ENCODE measurements at places on chromosomes 5 and 9.

GRCh38 chr9:95502248-95502647 lies 14.5 kb downstream of the PTCH1 start:
- DNase-seq, result no peak

GRCh38 chr9:4921449-4921848 lies 63.6 kb upstream of the JAK2 start:
- DNase-seq, result no peak

GRCh38 chr9:127422787-127423186 lies 1.4 kb upstream of the ZNF79 start:
- no peak for DNase-seq

- DNase-seq, result no peak
These were observed 19.0 kb downstream of the C9orf152 start for GRCh38 chr9:110188991-110189390.

GRCh38 chr9:14932231-14932630 lies 22.0 kb upstream of the FREM1 start:
- DNase-seq, result no peak

DNA sequence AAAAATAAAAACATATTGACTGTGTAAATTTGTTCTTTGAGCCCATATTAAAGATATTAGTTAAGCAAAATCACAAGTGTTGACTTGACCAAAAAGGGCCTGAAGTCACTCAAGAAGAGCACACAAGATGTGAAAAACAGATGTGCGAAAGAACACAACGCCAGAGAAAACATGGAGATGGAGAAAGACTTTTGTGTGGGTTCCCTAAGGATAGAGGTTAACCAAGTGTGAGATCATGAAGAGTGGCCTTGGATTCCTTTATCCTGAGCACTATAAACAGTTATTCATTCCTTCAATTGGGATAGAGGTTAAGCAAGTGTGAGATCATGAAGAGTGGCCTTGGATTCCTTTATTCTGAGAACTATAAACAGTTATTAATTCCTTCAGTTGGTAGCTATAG lies 361.8 kb downstream of the CDH18 start:
- DNase-seq, result no peak

DNA sequence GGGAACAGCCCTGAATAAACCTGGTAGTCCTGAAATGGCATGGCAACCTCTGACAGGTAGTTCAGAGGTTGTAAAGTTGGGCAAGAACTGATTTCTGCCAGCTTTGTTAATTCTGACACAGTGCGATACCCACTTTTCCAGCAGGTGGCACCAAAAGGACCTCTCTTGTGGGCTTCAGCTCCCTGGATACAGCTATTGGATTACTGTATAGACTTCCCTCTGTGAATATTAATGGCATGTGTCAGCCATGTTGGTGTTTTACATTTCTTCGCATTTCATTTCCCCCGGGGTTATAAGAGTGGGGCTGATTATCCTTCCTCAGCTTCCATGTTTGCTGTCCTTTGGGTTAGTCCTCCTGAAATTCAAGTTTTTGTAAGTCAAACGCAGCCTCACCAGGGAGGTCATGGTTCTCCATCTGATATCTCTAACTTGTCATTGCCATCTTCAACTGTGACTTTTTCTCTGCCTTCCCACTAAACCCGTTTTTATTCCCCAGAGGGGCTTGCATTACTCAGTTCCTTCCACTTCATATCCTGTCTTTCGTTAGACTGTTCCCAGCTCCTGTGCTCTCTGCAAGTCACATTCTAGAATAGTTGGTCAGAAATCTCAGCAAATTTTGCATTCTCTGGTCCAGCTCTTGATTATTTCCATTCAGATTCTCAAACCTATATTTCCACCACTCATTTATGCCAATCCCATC lies 135.6 kb downstream of the LIFR start:
- DNase-seq, result peak; percentile 7

- no peak for DNase-seq
These were observed 244.2 kb downstream of the EBF1 start for GRCh38 chr5:158855510-158855909.

- peak; percentile 10 for DNase-seq
These were observed 257.5 kb upstream of the PANK3 start for GRCh38 chr5:168836603-168837231.

GRCh38 chr9:128921881-128922763 lies 1.3 kb downstream of the PHYHD1 start:
- DNase-seq, result no peak

GRCh38 chr5:143966280-143966679 lies 154.3 kb downstream of the HMHB1 start:
- no peak for DNase-seq

GRCh38 chr5:137836997-137837396 lies 30.7 kb upstream of the MYOT start:
- no peak for DNase-seq

DNA sequence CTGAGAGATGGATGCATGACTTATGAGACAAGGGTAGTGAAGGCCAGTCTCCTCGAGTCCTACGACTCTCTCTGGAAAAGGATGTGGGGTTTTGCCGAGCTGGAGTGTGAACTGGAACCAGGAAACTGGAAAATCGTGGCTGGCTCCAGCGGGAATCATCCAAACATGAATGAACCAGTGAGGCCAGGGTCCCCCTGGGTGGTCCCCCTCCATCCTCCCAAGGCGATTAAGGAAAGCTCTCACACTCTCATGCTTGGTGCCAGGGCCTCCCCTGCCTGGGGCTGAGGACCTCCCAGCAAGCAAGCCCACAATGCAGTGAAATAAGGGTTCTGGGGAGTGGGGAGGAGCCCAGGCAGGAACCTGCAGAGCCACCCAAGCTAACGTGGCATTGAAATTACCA lies 9.6 kb upstream of the AMBP start:
- DNase-seq, result no peak

DNA sequence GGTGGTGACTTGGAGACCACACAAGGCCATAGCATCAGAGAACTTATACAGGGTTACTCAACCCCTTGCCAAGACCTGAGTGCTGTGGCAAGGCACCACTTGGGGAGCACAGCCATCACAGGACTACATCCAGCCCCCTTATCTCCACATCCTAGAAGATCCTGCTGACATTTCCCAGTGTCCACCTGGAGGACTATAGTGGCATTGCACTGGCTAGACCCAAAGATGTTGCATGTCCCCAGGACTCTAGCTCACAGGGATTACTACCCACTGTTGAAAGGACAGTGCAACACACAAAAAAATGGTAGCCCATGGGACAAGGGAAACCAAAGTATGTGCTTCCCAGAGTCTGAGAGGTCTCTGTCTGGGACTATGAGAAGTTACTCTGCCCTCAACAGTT lies 411.1 kb upstream of the NUDT12 start:
- no peak for DNase-seq

DNA sequence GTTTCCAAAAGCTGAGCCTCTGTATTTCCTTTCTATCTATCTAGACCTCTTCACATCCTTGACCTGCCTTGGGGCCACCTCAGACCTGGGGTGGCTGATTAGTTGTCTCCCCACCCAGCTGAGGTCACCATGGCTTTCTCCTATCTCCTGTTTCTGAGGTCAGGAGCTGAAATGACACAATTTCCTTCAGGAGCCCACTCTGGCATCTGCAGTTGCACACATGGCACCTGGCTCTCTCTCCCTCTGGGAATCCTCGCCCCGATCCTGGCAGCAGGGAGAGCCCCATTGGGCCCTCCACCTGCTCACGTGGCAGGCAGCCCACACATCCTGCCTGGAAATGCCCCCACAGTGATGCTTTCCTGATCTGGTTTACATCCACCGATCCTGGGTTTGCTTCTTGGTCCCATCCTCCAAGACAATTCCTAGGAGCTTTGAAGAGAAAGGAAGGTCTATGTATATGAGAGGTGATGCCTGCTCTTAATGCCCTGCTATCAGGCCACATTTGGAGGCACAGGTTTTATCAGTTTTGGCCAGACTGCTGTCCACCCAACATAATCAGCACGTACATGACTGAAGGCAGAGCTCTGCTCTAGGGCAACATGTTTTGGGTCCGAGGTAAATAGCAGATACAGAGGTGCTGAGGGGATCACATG lies 53.7 kb downstream of the MARCHF3 start:
- DNase-seq, result no peak

GRCh38 chr5:56088431-56088949 lies 93.7 kb upstream of the IL6ST start:
- DNase-seq, result no peak

DNA sequence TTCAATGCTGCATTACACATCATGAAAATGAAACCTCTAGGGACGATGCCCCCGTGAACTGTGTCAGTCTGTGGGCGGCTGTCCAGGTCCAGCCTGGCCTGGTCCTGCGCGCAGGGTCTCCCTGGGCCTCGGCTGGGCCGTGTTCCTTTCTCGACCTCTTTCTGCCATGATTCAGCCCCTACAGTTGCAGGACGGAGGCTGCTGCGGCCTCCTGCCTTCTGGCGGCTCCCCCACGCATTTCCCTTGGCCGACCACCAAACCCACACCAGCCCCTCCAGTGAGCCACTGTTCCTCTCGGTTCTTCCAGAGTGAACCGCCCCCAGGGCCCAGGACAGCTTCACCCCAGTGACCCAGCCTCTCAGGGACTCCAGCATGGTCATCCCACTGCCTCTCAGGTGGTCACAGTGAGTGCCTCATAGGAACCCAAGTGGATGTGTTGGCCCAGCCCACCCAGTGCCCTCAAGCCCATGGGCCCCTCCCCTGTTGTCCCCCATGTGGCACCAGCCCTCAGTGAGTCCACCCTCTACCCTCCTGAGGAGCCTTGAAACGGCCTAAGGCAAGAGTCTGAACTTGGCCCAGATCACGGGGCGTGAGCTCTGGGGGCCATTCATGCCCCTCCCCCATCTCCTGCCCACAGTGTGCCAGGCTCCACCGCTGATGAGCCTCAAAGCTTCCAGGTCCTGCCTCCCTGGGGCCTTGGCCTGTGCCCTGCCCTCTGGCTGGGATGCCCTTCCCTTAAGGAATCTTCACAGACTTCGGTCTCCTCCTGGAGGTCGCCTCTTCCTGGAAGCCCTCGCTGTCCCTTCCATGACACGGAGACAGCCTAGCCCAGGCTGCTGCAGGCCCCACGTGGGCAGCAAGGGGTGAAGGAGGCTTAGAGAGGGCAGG lies 10.0 kb upstream of the CLIC3 start:
- DNase-seq, result no peak

GRCh38 chr9:130311408-130312140 lies 46.0 kb downstream of the HMCN2 start:
- DNase-seq, result no peak

GRCh38 chr9:14585730-14586473 lies 107.3 kb downstream of the ZDHHC21 start:
- DNase-seq, result no peak

DNA sequence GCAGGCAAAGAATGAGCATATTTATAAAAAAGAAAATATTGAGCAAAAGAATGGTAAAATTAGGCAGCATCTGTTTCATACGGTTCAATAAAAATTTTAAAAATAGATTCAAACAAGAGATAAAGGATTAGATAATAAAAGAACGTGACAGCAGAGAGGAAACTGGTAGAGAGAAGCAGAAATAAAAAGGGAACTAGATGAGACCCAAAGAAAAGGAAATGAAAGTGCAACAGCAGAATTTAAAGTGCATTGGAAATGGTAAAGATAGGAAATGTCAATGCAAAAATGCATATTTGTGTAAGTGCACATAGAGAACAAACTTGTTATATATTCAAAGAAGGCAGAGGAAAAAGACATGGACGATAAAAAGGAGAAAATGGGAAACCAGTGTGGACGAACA lies 70.2 kb downstream of the SUSD1 start:
- no peak for DNase-seq

DNA sequence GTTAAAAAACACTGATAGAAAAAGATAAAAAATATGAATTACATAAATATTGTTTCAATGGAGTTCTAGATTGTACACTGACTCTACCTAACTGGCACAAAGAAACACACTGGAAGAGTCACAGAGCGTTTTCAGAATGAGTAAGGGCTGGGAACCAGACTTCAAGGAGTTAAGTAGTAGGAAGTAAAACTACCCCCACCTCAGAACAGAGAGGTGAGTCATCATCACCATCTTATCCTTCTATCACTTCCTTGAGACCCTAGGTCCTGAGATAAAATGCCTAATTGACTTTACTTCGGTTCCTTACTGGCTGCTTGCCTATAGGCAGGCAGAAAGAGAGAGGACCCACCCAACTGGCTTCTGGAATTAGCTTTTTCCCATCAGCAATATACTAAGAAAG lies 79.7 kb downstream of the ELAVL2 start:
- no peak for DNase-seq

- no peak for DNase-seq
These were observed 105.9 kb upstream of the DAP start for GRCh38 chr5:10866913-10867312.

DNA sequence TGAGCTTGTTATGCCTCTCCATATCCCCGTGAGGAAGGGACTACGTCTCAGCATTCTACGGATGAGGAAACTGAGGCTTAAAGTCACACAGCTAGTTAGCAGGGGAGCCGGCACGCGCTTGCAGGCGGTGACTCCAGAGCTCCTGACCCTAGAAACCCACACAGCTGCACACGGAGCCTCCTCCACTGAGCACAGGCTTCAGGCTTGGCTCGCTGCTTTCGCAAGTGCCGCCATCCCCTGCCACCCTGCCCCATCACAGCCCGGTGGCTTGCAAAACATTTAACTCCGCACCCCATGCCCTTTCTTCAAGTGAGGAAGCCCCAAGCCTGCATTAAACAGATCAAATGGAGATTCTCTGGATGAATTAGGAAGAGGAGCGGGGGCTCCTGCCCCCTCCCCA lies 138.3 kb downstream of the HSD17B3 start:
- DNase-seq, result no peak

DNA sequence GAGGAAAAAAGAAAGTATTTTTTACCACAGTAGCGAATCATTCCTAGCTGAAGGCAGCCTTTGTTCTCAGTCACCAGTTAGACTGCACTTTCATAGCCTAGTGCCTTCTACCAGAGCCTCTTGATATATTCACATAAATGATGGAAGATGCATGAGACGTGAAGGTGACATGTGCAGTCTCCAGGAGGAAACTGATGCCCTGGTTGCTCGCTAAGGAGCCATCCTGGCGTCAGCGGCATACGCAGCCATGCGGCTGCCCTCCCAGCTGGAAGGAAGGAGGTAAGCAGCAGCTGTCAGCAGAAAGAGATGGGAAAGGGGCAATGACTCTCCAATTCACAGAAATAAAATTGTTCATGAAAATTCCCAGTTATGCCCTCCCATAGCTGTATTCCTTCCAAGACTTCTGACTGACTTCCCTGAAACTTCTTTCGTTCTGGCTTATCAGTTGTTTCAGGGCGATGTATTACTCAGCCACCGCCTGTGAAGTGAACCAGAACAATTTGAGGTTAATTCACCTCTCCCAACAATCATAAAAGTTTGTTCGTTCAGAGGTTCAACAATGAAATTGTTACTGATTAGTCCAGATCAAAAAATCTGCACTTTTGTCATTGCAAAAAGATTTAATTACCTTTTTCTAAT lies 331.2 kb downstream of the NR2F1-AS1 start:
- DNase-seq, result no peak

DNA sequence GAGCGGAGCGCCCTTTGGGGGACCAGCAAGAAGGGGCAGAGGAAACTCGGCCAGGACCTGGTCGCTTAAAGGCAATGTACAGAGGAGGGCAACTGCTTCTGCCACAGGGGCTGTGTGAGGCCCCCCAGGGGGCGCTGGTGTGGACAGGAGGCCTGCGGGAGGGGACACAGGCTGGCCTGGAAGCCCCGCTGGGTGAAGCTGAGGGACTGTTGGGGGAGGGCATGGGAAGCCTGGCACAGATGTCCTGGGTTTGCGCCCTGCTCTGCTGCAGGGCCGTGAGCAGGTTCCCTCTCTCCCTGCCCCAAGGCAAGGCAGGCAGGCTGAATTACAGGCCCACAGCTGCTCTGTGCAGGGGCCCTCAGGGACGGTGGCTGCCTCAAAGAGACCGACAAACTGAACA lies 5.4 kb downstream of the MED22 start:
- no peak for DNase-seq
